ENCODE measurements at places on chromosomes 2 and 18.

GRCh38 chr2:141341444-141341843 lies 789.4 kb downstream of the LRP1B start:
- DNase-seq: no peak

DNA sequence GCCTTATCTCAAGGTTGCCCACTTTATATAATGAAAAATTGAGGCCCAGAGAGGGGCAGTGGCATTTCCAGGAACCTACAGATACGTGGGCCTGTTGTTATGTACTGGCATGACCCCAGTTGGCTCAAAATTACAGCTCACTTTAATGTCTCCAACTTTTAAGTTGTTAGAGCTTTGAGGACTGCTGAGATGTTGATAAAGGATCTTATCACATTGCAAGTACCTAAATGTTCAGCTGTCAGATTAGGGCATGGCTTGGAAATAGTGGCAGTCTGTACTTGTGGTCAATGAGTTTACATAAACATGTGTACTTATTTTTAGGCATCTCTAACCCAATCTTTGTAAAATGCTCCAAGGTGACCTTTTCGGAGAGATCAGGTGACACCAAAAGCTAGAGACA lies 14.6 kb downstream of the SLC4A5 start:
- no peak for DNase-seq

DNA sequence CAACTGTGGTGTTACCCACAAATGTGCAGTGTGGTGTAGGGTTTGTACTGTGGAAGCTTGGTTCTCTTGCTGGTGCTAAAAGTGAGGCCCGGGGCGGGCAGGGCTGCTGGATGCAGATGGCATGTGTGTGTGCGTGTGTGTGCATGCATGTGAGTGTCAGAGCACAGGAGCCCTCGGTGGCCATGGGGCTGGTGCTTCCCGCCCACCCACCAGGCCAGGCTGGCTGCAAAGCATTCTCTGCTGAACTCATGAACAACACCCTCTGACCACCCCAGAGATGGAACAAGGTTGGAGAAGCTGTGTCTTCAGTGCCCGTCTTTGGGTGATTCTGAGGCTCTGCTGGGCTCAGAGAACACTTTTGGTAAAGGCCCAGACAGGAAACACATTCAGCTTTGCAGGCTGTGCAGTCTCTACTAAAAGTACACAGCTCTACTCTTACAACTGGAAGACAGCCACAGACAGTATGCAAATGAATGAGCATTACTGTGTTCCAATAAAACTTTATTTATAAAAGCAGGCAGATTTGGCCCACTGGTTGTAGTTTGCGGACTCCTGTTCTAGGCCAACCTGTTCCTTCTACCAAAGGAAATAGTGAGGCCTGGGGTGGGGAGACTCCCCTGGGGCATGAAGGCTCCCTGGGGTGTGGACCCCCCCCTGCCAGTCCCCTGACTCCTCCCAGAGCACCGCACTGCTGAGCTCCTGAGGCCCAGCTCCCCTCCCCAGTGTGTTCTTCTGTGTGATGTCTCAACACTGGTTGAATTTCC lies 225.3 kb upstream of the HDAC4 start:
- DNase-seq: no peak

- DNase-seq: no peak
Measured at GRCh38 chr2:70496819-70497218, 56.8 kb downstream of the TGFA start.

DNA sequence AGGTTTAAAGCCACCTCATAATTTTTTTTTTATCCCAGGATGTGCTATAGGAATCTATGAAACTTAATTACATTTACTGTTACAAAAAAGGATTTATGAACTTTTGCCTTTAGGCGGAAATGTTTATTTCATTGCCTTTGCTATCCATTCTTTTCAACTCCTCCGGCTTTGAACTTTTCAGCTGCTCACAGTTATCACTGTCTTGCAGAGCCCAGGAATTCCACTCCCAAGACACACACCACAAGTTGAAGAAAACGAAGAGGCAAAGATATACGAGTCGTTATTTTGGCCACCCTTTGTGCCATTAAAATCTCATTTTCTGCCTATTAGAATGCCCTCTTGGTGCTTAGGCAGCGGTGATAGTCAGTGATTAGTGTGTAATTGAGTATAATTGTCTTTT lies 80.0 kb downstream of the PAX3 start:
- no peak for DNase-seq

GRCh38 chr18:55964171-55964570 lies 376.2 kb upstream of the TCF4 start:
- no peak for DNase-seq

GRCh38 chr2:182043861-182044260 lies 58.2 kb downstream of the PPP1R1C start:
- DNase-seq: no peak

GRCh38 chr2:170715932-170716777 lies 1.0 kb downstream of the SP5 start:
- no peak for DNase-seq

GRCh38 chr2:188512456-188512855 lies 220.8 kb downstream of the GULP1 start:
- DNase-seq: no peak

GRCh38 chr2:134235510-134236144 lies 18.2 kb upstream of the MGAT5 start:
- no peak for DNase-seq

- DNase-seq: no peak
Measured at GRCh38 chr18:61764381-61764780, 128.4 kb downstream of the RNF152 start.

- DNase-seq: no peak
Measured at GRCh38 chr2:24754985-24755705, 38.0 kb downstream of the PTRHD1 start.

DNA sequence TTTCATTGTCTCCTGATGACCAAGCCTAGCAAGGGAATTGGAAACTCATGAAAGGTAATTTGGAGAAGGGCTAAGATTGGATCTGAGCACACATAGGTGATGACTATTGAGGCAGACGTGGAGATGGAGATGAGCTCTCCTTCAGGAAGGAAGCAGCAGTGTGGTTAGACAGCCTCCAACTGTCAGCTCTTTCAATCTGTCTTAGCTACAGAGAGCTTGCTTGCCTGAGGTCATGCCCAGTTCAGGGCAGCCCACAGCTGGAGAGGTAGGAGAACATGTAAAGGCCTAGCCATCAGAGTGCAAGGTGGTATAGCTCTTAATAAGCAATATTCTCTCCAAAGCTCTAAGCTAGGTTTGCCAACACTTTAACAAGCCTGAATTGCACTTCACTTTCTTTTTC lies 79.2 kb downstream of the THSD7B start:
- no peak for DNase-seq

GRCh38 chr2:227862227-227862740 lies 9.1 kb upstream of the DAW1 start:
- DNase-seq: peak; percentile 40

- DNase-seq: no peak
Measured at GRCh38 chr2:65388051-65388531, 44.3 kb downstream of the SPRED2 start.

DNA sequence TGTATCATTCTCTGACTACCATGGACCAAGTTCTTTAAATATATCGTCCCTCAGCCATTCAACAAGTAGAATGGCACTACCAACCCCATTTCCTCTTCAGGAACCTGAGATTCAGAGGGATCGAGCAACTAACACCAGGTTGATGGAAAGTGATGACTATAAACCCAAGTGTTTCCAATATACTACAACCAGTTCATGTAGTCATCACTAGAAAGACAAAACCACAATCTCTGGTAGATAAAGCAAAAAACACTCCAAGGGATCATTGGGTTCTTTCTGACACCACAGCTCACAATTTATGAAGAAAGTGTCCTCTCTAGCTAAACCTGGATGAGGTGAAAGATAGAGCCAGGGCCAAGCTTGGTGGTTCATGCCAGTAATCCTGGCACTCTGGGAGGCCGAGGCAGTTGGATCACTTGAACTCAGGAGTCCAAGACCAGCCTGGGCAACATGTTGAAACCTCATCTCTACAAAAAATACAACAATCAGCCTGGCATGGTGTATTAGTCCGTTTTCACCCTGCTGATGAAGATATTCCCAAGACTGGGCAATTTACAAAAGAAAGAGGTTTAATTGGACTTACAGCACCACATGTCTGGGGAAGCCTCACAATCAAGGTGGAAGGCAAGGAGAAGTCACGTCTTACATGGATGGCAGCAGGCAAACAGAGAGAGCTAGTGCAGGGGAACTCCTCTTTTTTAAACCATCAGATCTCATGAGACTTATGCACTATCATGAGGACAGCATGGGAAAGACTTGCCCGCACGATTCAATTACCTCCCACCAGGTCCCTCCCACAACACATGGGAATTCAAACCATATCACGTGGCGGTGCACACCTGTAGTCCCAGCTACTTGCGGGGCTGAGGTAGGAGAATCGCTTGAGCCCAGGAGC lies 2.2 kb downstream of the CD226 start:
- no peak for DNase-seq

- no peak for DNase-seq
Measured at GRCh38 chr2:235659767-235660322, 166.0 kb downstream of the AGAP1 start.

DNA sequence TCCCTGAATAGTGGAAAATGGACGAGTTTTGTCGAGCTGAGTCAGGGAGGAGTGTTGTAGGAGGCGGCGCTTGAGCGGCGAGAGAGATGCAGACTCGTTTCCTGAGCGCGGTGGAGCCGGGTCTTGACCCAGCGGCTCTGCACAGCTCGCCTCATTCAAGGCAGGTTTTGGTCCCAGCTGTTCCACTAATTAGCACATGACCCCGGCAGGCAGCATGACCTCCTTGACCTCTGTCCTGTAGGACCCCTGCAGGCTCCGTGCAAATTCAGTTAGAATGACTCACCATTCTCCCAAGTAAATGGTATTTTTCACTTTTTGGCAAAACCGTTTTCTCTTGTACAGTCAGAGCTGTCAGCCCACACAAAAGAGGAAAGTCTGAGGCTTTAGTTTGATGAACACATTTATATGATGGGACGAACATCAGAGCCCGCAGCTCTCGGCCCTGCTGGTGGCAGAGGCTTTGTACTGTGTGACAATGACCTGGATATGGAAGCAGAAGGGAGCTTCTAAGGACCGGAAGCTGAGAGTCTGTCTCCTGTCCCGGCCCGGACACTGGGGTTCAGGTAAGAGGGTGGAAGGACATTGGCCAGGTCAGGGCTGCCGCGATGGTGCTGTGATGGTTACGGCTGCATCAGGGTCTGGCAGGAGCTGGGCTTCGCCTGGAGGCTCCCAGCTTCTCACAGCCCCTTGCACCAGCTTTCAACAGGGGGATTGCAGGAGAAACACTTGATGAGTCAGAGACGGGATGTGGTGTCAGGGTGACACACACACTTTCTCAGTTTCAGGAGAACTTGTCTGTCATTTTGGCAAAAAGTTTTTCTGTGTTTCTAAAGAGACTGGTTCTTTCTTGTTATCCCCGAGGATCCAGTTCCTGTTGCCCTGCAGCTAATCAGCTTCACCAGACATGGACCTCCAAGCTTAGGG lies 29.9 kb upstream of the ALKAL2 start:
- no peak for DNase-seq

DNA sequence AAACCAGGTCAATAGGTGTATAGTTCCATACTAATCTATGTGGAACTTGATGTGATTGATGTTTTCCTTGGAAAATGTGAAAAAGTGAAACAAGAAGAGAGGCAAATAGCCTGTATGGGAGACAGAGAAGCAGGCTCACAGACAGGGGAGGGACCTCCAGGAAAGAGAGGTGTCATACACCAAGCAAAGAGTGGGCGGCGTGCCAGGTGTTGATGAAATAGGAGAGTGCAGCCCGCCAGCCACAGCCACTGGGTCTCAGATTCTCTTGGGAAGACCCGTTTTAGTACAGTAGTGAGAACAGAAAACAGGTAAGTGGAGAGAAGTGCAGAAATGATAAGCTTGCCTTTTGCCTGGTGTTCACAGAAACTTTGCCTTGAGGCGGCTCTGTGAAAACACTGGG lies 301.9 kb downstream of the ZNF407 start:
- DNase-seq: peak; percentile 39

DNA sequence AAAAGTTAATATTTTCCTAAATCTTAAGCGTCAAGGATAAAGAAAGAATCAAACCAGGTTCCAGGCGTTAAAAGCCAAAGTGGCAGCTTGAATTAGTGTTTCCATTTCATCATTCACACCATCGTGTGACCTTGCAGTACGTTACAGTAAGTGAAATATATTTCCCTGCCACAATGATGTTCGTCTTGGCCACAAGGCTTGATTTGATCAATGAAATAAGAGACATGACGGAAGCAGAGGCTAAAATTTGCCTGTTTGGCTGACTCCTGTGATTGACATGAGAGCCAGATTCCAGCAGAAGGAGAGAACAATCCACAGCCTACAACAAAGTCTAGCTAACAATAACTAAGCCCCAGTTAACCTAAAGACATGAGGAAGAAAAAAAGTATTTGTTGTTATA lies 62.0 kb downstream of the ASXL2 start:
- DNase-seq: no peak

- DNase-seq: no peak
Measured at GRCh38 chr18:79887181-79888000, 64.1 kb downstream of the SLC66A2 start.

GRCh38 chr2:120589771-120590608 lies 145.7 kb upstream of the GLI2 start:
- no peak for DNase-seq

GRCh38 chr2:88078643-88079172 lies 11.1 kb downstream of the SMYD1 start:
- peak; percentile 19 for DNase-seq

DNA sequence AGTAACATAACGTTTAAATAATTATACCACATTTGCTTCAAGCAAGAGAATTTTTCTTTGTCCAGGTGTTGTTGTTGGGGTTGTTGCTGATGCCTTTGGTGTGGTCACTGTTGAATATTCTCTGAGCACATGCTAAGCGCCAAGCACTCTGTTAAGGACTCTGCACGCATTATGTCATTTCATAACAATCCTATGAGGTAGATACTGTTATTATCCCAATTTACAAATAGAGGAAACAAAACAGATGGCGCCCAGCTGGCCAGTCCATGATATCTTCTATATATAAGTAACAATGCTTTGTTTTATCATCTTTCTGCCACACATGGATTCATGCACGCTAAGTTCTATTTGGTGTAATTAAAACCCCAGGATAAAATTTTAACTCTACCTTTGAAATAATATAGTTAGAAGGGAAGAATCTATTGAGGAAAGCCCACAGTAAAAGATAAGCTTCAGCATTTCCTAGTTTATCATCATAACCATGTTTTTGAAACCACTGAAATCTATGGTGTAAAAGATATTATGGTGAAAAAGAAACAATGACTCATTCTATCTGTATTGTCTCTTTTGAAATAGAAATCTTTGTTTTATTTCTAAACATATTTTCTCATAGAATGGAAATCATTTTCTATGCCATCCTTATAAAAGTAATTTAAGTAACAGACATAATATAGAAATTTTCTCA lies 199.7 kb downstream of the PID1 start:
- DNase-seq: no peak

DNA sequence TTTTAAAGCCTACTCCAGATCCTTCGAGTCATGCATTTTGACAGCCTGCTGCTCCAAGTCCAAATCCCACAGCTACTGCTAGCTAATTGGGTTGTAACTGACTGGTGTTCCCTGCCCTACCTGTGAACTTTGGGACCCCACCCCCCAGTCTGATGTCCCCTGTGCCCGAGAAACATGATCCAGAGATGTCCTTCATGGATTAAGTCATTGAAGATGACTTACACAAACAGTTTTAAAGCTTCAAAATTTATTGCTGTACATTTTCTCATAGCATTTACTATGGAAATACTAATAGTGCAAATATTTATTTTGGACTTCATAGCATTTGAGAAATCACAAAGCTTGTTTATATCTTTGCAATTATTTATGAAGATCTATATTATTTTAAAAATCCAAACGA lies 73.1 kb downstream of the MBD2 start:
- DNase-seq: no peak

GRCh38 chr2:126655500-126656430 lies at the start of gene GYPC:
TSS of gene GYPC (plus strand) at chr2:126656158. CDS start at chr2:126656264, 106 bp downstream.
- DNase-seq: no peak

GRCh38 chr2:7742301-7742700 lies 825.1 kb downstream of the RNF144A start:
- DNase-seq: no peak

All from BE2C (cell line).